Adipocyte (in vitro differentiated cells): ENCODE measurements at places on chromosomes 4 and X.

DNA sequence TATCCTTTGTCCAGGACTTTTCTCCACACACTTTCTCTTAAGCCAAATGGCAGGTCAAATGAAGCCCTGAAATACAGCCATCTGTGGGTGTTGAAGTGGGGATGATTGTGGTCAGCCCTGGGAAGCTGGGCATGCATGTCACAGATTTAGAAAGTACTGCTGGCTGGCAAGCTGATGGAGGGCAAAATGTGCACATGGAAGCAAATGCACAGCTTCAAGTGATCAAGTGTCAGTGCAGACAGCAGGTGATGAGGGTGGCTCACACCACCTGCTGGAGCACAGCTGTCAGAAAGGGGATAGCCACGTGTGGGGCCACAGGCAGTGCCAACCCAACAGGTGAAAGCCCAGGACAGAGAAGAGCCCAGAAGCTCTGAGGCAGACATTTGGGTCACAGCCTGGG lies 40.3 kb upstream of the ATXN3L start:
- no peak for DNase-seq

- no peak for DNase-seq
These were observed 109.9 kb downstream of the AFF2 start for GRCh38 chrX:148610328-148610698.

GRCh38 chr4:146176891-146177290 lies 1.4 kb downstream of the LSM6 start:
- DNase-seq, result no peak

GRCh38 chrX:108590496-108590895 lies 145.9 kb downstream of the IRS4 start:
- DNase-seq, result no peak

GRCh38 chr4:6092131-6092530 lies 73.9 kb upstream of the C4orf50 start:
- DNase-seq, result no peak
